Anterior cingulate cortex (tissue), 58 donors: ENCODE measurements at places on chromosomes 12 and 14.
A peak's percentile ranks its signal among the peaks of the same experiment; 100 is the strongest.

GRCh38 chr14:67331368-67332125 lies 28.1 kb downstream of the ATP6V1D start:
- no peak for DNase-seq

DNA sequence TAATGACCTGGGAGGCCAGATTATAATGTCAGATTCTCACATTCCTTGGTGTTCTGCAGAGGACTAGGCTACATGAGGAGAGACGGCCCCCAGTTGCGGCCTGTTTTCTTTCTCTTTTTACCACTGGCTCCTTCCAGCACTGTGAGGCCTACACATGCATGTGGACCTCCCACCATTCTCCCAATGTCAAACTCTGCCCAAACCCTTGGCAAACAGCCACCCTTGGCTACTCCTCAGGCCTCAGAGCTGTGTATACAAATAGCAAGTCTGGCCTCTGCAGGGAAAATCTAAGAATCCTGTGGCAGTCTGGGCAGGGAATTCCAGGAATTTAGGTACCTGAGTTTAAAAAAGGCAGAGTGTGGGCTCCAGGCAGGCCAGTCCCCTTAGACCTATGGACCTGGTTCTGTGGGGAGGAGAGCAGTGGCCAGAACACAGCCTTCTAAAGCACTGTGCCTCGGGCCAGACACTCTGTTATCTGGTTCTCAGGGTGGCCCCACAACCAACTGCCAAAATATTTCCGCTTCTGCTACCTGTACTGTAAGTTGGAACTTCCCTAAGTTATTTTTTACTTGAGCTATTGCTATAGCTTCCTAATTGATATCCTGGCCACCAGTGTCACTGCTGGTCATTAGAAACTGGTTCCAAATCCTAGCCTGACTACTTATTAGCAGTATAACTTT lies 19.9 kb upstream of the NEDD1 start:
- DNase-seq = peak; percentile 4

DNA sequence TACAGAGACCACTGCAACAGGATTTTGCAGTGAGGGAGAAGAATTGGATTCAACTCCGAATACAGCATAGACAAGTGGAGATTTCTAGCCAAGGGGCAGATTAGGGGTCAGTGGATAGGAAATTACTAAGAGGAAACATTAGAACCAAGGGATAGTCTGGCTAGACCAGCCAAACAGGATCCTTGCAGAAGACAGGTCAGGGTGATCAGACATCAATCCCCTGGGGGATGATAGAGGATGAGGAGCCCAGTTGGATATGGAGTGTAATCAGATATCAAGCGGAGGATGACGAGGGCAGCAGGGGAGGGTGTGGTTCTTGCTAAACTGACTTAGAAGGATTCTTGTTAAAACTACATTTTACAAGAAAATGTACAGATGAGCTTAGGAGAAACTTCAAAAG lies 424.4 kb downstream of the DAD1 start:
- no peak for DNase-seq

- no peak for DNase-seq
Measured at GRCh38 chr12:49461221-49461620, 77.6 kb upstream of the KCNH3 start.

DNA sequence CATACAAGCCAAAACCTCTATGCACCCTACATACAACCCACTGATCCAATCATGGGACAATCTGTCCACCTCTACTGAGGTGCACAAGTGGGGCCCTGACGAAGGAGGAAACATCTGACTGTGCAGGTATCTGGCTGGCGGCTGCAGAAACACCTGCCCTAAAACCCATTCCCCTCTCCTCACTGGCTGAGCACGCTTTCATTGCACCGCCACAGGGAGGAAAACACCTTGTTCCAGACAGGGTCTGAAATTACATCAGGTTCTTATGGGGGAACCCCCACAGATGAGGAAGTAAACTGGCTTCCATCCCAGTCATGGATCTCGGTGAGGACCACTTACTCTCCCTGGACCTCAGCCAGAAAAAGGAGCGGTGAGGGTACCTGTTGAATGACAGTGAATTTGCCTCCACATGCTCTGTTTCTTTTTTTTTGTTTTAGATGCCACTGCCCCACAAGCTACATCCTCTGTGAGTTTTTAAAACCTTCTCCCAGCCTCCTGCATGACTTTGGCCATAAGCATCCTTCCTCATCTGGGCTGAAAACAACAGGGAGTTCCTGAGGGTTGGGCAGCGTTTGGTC lies 23.8 kb upstream of the DGLUCY start:
- no peak for DNase-seq

- no peak for DNase-seq
Measured at GRCh38 chr12:30725739-30726138, 29.0 kb downstream of the CAPRIN2 start.

GRCh38 chr12:6613015-6613775 lies 6.0 kb upstream of the CHD4 start:
- DNase-seq = peak; percentile 68

- DNase-seq = no peak
Measured at GRCh38 chr14:69631509-69631908, 20.1 kb downstream of the SUSD6 start.

- DNase-seq = no peak
Measured at GRCh38 chr12:65209655-65210043, 40.3 kb downstream of the LEMD3 start.

GRCh38 chr12:49661191-49661590 lies 37.8 kb downstream of the PRPF40B start:
- no peak for DNase-seq

- no peak for DNase-seq
Measured at GRCh38 chr14:89936654-89937185, 17.8 kb downstream of the EFCAB11 start.

DNA sequence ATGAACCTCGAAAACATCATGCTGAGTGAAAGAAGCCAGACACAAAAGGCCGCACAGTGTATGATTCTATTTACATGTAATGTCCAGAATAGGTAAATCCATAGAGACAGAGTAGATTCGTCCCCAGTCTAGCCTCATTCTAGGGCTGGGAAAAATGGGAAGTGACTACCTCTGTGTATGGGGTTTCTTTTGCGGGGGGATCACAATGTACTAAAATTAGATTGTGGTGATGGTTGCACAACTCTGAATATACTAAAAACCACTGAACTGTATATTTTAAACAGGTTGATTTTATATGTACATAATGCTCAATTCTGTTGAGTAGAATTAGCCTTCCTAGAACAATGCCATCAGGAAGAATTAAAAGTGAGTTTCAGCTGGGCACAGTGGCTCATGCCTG lies 6.3 kb upstream of the RILPL2 start:
- DNase-seq = no peak

GRCh38 chr12:31853977-31854376 lies 105.2 kb upstream of the RESF1 start:
- no peak for DNase-seq

DNA sequence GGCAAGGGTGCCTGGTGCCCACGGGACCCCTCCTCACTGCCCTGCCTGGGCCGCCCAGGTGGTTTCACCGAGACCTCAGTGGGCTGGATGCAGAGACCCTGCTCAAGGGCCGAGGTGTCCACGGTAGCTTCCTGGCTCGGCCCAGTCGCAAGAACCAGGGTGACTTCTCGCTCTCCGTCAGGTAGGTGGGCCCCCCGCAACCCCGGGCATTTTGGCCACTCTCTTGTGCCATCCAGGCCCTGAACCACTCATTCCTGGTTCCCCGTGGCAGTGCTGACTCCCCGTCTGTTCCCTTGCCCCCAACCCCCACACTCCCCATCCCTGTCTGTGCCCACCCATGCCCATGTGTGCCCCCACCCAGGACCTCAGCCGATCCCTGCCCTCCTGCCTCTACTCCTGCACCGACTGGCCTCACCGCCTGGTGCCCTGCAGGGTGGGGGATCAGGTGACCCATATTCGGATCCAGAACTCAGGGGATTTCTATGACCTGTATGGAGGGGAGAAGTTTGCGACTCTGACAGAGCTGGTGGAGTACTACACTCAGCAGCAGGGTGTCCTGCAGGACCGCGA lies 480 bp downstream of the PTPN6 start:
- DNase-seq = no peak

- DNase-seq = no peak
Measured at GRCh38 chr12:104971306-104971705, 13.2 kb upstream of the SLC41A2 start.

- no peak for DNase-seq
Measured at GRCh38 chr12:38689704-38690103, 215.7 kb downstream of the CPNE8 start.

GRCh38 chr12:19988001-19988400 lies 380.3 kb upstream of the PDE3A start:
- no peak for DNase-seq

GRCh38 chr14:39050389-39050788 lies 52.6 kb downstream of the SEC23A start:
- no peak for DNase-seq

DNA sequence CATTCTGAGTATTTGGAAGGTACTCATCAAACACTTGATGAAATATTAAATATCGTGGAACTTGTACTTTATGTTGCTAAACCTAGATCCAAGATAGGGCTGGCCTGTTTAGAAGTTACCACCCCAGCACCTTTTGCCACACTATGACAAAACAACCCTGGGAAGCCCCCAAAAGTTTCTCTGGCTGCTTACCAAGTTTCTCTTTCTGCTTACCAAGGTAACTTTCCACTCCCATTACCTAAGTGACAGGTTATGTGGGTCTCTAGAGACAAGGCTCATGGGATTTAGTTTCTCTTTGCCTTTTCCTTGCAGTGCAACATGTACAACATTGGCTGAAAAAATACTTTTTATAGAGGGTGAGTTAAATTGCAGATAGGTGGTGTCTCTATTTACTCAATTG lies 28.9 kb upstream of the PPM1A start:
- DNase-seq = no peak

DNA sequence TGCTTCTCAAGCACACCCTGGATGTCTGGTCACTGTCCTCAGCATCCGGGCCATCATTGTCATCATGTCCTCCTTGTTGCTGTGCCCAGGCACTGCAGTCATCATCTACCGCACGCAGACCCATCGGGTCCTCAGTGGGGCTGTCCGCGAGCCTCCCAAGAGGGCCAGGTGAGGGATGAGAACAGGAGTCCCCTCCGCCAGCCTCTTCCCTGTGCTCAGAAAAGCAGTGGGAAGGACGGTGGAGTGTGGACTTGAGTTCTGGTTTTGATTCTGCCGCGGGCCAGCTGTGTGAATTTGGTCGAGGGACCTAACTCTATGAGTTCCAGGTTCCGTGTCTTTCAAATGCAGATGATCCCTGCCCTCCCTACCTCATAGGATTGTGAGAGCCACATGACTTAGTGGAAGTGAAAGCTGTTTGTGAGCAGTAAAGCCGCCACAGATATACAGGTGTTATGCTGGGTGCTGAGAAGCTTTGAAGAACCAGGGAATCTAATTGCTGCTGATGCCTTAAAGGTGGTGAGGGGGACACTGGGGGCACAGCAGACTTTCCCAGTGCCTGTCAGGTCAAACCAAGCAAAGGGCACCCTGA lies 122.9 kb upstream of the RAP1B start:
- DNase-seq = no peak

DNA sequence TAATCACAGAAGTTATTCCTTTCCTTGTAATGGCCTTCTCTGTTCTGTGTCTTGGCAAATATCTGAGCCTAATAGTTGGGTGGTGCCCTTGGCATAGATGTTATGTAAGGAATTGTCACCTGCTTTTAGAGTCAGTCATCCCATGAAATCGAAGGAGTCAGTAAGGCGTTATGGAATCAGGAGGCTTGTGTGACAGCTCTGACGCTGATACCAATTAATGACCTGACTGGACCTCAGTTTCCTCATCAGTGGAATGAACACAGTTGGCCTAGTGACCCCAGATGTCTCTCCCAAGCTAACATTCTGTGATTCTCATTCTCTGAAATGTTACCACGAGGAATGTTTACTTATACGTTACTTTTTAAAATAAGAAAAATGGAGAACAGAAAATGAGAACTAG lies 32.1 kb downstream of the TXNRD1 start:
- no peak for DNase-seq

DNA sequence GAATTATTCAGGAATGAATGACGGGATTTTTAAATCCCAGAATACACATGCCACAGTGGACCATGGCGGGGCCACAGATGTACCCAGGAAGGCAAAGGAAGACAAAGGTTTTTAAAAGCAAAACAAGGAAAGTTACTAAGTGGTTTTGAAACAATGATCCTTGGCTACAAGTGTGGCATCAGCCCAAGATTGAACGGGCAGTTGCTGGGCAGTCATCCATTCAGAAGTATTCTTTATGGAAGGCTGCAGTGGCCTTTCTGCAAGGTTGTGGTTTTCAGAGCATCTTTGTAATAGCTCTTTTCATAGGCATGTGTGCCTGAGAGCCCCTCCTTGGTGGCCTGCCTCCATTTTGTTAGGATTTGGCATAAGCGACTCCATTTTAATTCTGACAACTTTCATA lies 13.4 kb upstream of the IFI27 start:
- DNase-seq = no peak

GRCh38 chr14:56745097-56745496 lies 65.2 kb downstream of the OTX2 start:
- DNase-seq = no peak

DNA sequence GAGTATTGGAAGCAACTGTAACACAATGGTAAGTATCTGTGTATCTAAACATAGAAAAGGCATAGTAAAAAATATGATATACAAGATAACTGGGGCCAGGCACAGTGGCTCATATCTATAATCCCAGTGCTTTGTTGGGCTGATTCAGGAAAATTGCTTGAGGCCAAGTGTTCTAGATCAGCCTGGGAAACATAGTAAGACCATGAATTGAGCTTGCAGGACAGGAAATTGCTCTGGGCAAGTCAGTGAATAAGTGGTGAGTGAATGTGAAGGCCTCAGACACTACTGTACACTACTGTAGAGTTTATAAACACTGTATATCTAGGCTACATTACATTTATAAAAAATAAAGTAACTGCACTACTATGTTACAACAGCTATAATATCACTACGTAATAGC lies 75.2 kb downstream of the GPR135 start:
- DNase-seq = no peak

GRCh38 chr12:27592548-27592947 lies 68.5 kb downstream of the PPFIBP1 start:
- peak; percentile 63 for DNase-seq

GRCh38 chr14:50366115-50366514 lies 30.6 kb downstream of the CDKL1 start:
- no peak for DNase-seq

DNA sequence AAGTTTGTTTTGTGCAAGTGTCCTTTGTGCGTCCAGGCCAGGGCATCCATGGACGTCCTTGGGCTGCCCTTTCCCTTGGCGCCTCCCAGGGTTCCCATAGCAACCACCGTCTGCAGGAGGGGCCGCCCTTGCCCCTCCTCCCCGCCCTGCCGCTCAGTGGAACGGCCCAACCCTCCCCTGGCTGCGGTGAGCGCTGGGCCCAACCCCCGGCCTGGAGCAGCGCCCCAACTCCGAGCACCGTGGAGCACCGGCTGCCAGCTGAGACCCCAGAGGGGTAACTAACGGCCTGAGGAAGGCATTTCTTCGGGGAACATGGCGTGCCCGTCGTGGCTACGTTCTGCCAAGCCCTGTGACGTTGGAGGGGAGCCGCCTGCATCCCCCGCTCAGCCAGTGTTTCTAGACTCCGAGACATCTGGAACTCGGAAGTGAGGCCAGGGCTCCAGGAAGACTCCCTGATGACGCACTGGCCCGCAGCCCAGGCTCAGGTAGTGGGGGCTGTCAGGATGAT lies 5.3 kb upstream of the ACACB start:
- peak; percentile 83 for DNase-seq
